ENCODE measurements at places on chromosomes 16 and 17.

DNA sequence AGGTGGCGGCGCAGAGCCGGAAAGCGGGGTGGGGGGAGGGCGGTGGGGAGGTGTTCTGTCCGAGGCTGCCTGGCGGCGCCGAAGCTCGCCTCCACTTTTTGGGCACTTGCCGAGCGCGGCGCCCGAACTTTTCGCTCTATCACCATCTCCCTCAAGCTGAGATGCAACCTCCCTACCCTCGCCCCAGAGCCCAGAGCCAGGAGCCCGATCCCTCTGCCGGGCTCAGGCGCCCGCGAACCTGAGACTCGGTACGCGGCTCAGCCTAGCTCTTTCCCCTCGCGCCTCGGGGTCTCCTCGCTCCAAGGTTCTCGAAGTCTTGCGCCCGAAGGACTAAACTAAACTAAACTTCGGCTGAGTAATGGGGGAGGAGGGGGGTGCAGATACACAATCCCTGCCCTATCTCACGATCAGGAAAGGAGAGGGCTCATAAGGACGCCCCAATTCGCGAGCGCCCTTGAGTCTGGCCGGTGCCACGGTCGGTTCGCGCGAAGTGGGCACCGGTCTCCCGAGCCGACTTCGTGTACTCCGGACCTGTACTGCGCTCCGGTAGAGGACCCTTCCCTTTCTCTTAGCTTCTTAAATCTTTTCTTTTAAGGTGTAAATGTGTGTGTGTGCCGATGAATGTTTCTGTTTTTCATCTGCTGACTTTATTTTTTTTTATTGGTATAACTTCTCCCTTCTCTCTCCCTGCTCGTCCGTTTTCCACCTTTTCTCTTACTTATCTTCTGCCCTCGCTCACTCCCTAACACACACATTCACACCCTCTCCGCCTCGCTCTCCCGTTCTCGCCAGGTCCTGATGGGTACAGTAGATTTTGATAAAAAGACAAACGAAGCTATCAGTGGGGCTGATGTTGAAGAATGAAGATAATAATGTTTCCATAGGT lies 1.9 kb upstream of the SALL1 start:
- no peak for DNase-seq

- no peak for DNase-seq
These were observed 1.9 kb downstream of the MNT start for GRCh38 chr17:2398655-2399571.

DNA sequence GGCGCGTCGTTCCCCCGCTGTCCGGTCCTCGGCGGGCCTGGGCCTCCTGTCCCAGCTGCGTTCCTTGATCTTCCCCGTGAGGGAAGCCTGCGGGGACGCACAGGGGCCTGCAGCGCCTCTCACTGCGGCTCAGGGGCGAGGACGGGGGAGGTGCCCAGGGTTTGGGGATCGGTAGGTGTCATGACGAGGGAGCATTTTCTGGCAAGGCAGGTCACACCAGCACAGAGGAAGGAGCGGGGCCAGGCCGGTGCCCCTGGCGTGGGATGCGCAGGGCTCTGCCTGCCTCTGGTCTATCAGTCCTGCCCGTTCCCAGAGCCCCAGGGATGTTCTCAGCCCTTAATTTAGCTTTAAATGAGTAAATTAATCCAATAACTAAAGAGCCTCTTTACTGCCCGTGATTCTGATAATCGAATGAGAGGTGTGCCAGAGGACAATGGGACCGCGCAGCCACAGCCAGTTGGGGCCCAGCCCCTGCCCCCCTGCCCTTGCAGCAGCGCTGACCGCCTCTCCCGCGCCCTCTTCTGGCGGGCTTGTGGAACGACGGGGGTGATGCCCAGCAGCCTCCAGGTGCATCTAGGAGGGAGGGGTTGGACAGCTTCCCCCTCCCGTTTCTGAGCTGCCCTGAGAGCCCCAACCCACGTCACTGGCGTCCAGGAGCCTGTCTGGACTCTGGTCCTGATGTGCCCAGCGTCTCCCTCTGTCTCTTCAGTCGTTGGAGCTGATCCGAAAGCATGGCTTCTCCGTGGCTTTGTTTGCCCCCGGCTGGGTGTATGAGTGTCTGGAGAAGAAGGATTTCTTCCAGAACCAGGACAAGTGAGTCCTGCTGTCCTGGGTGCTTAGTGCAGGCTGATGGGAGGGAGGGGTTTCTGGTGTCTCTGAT lies 7.9 kb downstream of the ENGASE start:
- DNase-seq: no peak

GRCh38 chr17:79761894-79762589 lies 15.9 kb upstream of the CBX2 start:
- DNase-seq: no peak

DNA sequence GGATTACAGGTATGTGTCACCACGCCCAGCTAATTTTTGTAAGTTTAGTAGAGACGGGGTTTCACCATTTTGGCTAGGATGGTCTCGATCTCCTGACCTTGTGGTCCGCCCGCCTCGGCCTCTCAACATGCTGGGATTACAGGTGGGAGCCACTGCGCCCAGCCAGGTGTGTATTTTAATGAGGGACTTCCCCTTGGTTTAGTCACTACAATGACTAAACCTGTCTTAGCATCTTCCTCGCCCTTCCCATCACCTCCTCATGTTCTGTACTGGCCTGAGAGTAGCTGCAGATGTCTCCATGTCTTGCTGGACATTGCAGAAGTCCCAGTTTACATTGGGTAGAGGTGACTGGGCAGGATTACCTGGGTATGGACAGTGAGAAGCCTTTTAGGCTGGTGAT lies 9.6 kb downstream of the SLC7A6 start:
- DNase-seq: no peak
